Mononuclear cell (primary cell): ENCODE measurements at places on chromosomes 2 and 18. TPM values are rescaled to one million over a fixed set of nuclear protein-coding genes. Genes with fewer than 3 reads are reported as not detected.

FAM161A gene
- 0.52 TPM for total RNA-seq

PTPRN gene
- 1.3 TPM for total RNA-seq

KDM3A gene
- total RNA-seq, result 130 TPM

BZW1 gene
- total RNA-seq, result 559 TPM

POTEJ gene
- total RNA-seq, result not detected

CCNT2 gene
- total RNA-seq, result 91.3 TPM

ACKR3 gene
- 2.7 TPM for total RNA-seq

MOGAT1 gene
- total RNA-seq, result not detected

RAX gene
- not detected for total RNA-seq

SERPINB13 gene
- not detected for total RNA-seq

ADD2 gene
- total RNA-seq, result 2.4 TPM

EPHA4 gene
- total RNA-seq, result 19.0 TPM

RNF125 gene
- 57.0 TPM for total RNA-seq

FAM228A gene
- 0.10 TPM for total RNA-seq

HNMT gene
- 42.2 TPM for total RNA-seq

LINC00305 gene
- not detected for total RNA-seq

CD8B gene
- total RNA-seq, result 41.9 TPM

CHRNG gene
- not detected for total RNA-seq

SPATA3 gene
- not detected for total RNA-seq

CDH2 gene
- not detected for total RNA-seq

MSH2 gene
- total RNA-seq, result 6.6 TPM

RASGRP3 gene
- 31.5 TPM for total RNA-seq

REG1B gene
- not detected for total RNA-seq

SLC25A12 gene
- total RNA-seq, result 14.8 TPM

DQX1 gene
- total RNA-seq, result not detected

FAHD2B gene
- 3.1 TPM for total RNA-seq

ARMC9 gene
- total RNA-seq, result 0.73 TPM

DSG1 gene
- total RNA-seq, result not detected

M1AP gene
- 0.31 TPM for total RNA-seq

C2orf81 gene
- 0.94 TPM for total RNA-seq

ANKRD29 gene
- total RNA-seq, result 0.52 TPM

ADRA2B gene
- total RNA-seq, result 1.5 TPM
